Omental fat pad (tissue), 4 donors: ENCODE measurements at places on chromosomes 1 and 21.

- no peak for DNase-seq
These were observed 61.3 kb downstream of the ROR1 start for GRCh38 chr1:63835128-63835527.

DNA sequence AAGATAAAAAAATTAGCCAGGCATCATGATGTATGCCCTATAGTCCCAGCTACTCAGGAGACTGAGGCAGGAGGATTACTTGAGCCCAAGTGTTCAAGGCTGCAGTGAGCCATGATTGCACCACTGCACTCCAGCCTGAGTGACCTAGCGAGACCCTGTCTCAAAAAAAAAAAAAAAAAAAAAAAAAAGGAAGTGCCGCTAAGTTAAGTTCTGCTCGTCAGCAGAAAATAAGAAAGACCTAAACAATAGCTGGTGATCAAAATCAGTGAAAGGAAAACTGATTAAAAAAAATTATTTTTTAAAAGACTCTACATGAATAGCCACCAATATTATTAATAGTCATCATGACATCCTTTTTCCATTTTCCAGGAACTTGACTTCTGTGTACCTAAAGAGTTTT lies 44.2 kb upstream of the MTR start:
- DNase-seq: no peak

DNA sequence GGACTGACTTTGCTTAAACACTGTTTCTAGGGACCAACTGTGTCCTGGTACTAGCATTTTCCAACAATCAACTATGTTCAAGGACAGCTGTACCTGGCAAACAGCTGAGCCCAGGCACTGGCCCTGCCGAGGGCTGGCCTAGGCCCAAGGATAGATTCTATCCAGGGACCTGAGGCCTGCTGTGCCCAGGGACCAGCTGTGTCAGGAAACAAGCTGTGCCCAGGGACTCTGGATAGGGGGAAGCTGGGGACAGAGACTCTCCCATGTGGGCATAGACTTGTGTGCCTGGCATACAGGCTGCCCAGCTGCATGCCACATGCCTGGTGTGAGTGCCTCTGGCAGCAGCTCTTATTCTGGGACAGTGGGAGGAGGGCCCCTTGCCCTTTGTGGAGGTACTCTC lies 38.1 kb upstream of the POU3F1 start:
- no peak for DNase-seq

DNA sequence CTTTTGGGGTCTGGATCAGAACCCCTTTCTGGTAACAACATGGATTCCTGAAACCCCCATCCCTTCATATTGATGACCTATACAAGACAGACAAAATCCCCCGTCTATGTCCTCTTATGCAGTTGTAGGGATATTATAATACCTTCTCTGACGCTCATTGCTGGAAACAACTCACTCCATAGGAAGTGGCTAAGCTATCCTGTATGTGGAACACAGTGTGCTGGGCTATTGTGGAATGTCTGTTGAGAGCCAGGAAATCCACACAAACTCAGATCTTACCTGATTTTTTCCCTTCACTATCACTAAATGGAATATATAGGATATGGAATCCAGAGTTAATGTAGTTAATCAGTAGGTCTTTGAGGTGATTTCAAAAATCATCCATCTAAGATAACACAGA lies 17.7 kb upstream of the PIK3R3 start:
- no peak for DNase-seq

GRCh38 chr1:153880962-153881361 lies 41.8 kb downstream of the GATAD2B start:
- peak; percentile 86 for DNase-seq

DNA sequence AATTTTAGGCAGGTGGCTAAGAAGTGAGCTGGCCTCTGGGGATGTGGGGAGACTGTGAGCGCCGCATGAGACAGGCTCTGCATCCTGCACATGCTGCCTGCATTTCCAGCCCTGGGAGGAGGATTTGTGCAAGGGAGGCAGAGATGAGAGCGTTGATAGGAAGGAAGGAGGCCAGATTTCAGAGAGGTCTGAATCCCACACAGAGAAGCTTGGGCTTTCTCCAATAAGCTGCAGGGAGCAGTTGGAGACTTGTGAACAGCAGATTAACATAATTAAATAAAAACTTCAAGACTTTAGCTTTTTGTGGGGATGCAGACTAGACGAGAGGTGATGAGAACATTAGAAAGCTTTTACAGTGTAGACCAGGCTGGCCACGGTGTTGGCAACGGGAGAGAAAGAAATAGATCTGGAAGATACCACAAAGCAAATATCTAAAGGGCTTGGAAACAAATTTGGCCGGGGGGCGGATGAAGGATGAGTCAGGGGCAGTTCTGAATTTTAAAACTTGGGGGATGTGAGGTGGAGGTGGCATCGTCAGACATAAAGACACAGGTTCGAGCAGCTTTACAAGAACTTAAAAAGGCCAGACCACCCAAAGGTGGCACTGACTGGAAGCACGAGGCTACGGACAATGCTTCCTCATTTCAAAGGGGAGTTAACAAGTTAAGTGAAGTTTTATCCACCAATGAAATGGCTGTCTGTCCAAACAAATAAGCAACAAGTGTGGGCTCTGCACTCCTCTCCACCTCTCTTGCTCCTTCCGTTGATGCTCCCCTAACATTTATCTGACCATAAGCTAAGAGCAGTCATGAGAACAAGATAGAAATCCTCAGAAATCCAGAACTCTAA lies 57.0 kb downstream of the HIVEP3 start:
- DNase-seq: no peak

GRCh38 chr1:175338387-175339135 lies 146.0 kb upstream of the KIAA0040 start:
- no peak for DNase-seq

GRCh38 chr1:6162773-6163172 lies 17.3 kb downstream of the CHD5 start:
- DNase-seq: no peak

- DNase-seq: no peak
These were observed 169.3 kb downstream of the GRIK3 start for GRCh38 chr1:36864823-36865601.

- peak; percentile 42 for DNase-seq
These were observed at the start of gene CASZ1 for GRCh38 chr1:10796029-10796944. Gene CASZ1, minus strand, starts transcription at chr1:10796646. Its CDS starts 102,757 bp downstream, at chr1:10693889.

- DNase-seq: no peak
These were observed 26.0 kb downstream of the CHML start for GRCh38 chr1:241614144-241614543.

DNA sequence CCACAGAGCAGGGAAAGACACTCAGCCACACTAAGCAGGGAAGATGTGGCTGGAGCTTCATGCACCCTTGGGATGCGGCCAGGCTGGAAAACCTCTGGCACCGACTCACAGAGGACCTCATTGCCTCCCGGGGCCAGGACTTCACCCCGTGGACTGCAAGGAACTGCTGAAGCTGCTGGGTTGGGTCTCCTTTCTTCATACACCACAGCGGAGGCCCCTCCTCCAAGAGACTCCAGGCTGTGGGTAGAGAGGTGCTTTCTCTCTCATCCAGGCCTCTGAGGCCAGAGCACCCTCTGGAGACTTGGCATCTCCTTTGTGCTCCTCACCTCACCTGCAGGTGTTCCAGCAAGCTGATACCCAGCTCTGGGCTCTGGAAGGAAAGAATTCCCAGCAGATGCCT lies 76.0 kb upstream of the EDN2 start:
- no peak for DNase-seq

GRCh38 chr1:226215239-226215638 lies 8.2 kb upstream of the MIXL1 start:
- no peak for DNase-seq

DNA sequence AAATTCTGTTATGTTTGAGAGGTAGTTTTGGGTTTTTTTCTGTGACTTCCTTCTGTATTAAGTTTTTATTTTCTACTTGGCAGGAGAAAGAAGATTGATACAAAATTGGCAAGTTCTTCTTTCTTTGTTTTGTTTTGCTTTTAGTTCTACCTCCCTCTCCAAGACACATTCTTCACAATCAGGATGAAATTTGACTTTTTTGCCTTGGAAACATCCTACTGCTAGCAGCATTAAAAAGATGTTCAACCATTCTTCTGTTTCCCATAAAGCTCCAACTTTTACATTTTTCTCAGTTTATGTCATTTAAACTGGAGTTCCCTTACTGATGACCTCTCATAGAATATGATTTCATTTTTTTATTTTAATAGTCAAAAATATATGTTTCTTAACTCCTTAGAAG lies 234.8 kb downstream of the NCAM2 start:
- DNase-seq: no peak

DNA sequence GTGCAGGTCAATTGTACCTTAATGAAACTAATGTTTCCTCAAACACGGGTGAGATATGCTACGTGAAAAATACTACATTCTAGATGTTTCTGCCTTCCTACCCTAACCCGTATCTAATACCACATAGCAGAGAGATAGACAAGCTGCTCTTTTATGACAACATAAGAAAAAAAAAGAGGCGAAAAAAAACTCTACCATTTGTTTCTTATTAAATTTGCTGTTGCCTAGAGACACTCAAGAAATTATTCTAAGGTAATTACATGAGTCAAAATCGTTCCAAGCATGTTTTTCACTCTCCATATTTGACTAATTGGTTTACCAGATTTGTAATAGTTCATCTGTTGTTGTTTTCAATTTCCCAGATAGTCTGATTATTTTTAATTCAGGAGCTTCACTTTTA lies 27.4 kb downstream of the PALMD start:
- no peak for DNase-seq

DNA sequence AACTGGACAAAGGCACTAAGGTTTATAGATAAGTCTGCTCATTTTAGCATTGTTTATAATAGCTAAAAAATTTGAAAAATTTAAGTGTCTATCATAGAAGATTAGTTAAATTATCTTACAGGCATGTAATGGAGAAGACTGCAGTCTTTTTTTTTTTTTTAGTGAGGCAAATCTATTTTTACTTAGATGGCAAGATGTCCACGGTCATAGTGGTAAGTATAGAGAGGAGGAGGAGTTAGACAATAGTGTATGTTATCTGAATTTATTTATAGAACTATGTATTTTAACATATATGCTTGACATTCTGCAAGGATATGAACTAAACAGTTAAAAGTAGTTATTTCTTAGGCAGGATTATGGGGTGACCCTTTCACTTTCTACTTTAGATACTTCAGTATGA lies 149.0 kb downstream of the SYT2 start:
- no peak for DNase-seq

DNA sequence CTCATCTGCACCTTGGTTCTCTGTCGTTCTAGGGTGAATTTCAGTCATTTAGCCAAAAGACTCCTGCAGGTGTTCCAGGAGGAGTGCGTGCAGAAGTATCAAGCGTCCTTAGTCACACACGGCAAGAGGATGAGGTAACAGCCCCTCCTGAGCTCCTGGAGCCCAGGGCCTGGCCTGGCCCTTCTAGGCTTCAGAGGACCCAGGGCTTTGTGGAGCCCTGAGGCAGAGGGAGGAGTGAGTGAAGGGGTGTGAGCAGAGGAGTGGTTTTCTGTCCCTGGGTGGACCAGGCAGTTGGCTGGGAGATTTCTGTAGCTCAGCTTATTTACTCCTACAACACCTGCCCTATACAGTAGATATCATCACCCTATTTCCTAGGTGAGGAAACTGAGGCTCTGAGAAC lies 15.7 kb upstream of the RASSF5 start:
- no peak for DNase-seq

GRCh38 chr1:67166196-67166595 lies at the start of gene IL23R:
Gene IL23R, plus strand, starts transcription at chr1:67166454. Its CDS starts 1,667 bp downstream, at chr1:67168121.
- no peak for DNase-seq

- no peak for DNase-seq
These were observed 269.5 kb downstream of the GRIK3 start for GRCh38 chr1:36764798-36765197.
